ENCODE measurements at places on chromosomes 3 and 15.
A peak's percentile ranks its signal among the peaks of the same experiment; 100 is the strongest.

DNA sequence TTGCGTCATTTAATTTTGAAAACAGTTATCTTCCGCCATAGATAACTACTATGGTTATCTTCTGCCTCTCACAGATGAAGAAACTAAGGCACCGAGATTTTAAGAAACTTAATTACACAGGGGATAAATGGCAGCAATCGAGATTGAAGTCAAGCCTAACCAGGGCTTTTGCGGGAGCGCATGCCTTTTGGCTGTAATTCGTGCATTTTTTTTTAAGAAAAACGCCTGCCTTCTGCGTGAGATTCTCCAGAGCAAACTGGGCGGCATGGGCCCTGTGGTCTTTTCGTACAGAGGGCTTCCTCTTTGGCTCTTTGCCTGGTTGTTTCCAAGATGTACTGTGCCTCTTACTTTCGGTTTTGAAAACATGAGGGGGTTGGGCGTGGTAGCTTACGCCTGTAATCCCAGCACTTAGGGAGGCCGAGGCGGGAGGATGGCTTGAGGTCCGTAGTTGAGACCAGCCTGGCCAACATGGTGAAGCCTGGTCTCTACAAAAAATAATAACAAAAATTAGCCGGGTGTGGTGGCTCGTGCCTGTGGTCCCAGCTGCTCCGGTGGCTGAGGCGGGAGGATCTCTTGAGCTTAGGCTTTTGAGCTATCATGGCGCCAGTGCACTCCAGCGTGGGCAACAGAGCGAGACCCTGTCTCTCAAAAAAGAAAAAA is 1.2 kb downstream of the B2M start:
- DNase-seq = peak; percentile 54

GRCh38 chr3:69339760-69340159 is 46.1 kb downstream of the FRMD4B start:
- no peak for DNase-seq

DNA sequence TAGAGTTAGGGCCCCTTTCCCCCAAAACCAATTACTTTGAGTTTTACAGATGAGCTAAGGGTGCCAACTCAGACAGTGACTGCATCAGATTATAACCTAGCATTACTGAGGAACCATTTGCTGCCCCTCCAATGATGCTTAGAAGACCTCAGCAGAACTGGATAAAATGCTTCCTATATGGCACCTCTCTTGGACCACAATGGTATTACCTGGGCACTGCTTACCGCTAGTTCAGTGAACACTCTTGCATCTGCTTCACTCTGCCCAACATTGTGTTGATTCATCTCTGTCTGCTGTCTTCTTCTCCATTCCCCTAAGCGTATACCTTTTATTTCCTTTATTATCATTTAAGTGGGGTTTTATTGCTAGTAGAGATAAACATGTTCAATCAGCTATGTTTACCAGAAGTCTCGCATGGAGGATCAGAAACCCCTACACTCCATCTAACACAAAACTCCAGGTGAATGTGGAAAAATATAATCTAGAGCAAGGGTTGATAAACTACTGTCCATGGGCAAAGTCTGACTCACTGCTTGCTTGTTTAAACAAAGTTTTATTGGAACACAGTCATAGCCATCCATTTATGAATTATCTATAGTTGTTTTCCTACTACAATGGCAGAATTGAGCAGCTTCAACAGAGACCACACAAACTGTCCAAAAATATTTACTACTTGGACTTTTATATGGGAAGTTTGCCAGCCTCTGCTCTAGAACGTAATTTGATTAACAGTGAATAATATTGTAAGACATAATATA is 100.2 kb upstream of the PTX3 start:
- no peak for DNase-seq

GRCh38 chr15:76803049-76803571 is 102.0 kb downstream of the SCAPER start:
- DNase-seq = no peak

DNA sequence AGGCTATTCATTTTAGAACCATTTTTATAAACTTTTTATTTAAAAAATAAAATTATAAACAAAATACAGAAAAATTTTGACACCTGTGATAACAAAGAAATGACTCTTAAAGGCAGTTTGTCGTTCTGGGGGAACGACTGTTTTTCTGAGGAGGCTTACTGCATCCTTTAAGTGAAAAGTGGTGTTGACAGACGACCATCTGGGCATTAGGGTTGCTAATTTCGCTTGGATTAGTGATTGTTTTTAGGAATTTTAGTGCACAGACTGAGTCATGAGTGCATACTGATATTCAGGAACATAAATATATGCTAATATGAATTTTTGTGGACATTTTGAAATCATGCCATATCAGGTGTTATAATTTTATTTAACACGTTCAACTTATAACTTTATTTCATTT is 28.5 kb downstream of the OSTN start:
- no peak for DNase-seq

DNA sequence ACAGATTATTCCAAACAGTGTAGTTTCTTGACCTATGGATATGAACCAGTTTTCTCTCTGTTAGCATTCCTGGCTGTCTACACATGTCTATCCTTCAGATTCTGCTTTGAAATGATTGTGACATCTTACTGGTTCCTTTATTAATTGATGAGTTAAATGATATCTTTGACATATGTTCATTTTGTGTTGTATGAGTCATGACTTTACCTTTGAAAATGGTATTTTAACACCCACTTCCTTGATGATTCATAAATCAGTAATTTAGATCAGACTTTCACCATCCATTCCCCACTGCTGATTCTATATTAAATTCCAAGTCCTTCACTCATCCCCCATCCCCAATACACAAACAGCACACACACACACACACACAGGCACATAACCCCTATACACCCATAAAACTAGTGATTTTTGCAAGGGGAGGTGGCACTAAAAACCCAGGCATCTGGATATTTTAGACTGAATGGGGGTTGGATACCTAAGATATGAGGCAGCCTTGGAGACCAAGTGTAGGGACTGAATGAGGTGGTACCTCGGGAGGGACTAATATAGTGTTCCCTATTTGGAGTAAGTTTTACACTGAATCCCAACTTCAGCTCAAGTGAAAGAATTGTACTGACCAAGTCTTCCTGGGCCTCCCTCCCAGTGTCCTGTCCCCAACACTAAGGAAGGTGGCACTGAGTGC is 9.7 kb downstream of the CCK start:
- no peak for DNase-seq

DNA sequence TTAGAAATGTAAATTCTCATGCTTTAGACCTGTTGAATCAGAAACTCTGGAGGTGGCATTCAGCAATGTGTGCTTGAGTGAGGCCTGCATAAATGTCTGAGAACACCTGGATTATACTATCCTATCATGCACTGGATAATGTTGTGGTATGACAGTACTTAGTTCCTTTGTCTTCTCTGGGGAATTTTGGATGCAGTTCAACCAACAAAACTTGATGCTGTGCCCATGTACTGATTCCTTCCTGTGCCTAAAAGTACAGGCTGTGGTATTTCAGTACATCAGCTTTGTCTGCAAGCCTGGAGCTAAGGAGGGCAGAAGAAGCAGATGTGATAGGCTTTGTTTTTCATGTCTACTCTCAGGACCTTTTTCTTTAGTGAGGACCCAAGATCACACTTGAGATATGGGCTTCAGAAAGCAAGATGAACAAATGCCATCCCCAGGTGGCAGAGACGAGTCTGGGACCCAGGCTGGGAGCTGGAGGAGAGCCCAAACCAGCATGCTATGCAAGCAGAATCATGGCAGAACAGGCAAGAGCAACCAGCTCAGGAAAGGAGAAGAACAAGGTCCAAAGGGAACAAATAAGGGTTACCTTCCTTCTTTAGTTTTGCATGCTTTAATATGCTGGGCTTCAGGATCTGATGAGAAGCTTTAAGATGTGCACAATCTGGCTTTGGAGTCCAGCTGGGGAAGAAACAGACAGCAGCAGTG is 124.7 kb downstream of the MYRIP start:
- DNase-seq = no peak

DNA sequence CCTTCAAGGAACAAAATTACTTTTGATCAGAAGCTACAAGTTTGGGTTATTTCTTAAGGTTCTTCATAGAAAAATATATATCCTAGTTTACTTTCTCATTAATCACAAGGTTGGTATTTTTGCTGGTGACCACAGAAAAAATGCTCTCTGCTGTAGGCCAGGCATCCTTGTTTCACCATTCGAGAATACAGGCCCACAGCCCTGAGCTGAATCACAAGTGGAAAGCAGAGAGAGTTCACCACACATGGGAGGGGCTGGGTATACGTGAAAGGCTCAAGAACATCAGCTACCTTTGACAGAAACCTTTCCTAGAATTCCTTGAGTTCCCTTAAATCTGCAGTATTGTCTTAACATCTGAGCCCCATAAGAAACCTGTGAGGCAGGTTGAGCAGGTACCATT is 23.2 kb downstream of the CPEB1 start:
- no peak for DNase-seq

DNA sequence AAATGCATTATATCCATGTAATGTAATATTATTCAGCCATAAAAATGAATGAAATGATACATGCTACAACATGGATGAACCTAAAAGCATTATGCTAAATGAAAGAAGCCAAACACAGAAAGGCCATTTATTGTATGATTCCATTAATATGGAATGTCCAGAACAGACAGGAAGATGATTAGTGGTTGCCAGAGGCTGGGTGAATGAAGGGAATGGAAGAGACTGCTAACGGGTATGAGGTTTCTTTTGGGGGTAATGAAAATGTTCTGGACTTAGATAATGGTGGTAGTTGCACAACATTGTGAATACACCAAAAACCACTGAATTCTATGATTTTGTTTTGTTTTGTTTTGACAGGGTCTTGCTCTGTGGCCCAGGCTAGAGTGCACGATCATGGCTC is 61.6 kb upstream of the MAP4 start:
- no peak for DNase-seq

- no peak for DNase-seq
Observed at GRCh38 chr15:32981536-32981935, 213.0 kb downstream of the FMN1 start.

DNA sequence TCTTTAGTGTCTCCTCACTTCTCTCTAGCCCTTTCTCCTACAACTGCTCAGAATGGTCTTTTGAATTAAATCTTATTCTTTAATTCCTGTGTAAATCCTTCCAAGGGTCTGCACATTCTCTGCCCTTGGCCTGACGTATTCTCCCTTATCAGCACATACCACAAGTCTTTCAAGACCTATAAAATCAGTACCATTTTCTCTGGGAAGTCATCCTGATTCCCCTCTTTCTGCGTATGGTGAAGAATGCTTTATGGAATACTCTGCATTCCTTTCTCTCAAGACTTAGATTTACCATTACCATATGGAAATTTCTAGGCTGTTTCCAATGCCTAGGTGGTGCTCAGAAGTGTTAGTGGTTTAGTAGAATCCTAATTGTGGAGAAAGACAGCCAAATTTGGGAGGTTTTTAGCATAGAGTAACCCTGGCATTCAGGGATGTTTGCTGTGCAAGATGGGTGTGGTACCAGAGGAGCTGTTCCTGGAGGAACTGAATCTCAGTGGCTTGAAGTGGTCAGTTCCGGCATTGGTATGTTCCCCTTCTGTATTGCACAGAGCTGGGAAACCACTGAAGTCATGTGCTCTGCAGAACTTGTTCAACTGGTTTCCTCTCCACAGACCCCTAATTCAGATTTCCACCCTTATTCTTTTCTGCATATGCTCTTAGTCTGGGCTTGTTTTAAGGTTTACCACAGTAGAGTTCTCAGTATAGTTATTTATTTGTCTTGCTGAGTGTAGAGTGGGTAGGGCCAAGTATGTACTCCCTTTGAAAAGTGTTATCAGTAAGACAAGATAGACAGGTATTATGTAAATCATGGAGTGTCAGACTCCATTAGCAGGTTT is 24.5 kb downstream of the IQGAP1 start:
- no peak for DNase-seq

DNA sequence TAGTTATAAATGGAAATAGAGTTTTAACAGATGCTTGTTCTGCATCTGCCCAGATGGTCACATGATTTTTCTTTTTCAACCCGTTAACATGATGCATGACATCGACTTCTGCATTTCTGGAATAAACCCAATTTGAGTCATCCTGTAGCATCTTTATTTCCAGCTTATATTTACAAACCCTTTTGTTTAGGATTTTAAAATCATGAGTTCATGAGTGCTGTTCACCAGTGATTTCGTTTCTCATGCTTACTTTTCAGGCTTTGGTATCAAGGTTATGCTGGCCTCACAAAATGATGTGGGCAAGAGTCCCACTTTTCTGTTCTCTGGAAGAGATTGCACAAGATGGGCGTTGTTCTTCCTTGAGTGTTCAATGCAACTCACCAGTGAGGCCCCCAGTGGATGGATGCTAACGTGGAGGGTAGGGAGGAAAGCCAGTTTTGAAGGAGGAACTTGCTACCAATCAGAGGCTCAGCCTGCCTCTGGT is 5.2 kb downstream of the HRH1 start:
- DNase-seq = no peak

DNA sequence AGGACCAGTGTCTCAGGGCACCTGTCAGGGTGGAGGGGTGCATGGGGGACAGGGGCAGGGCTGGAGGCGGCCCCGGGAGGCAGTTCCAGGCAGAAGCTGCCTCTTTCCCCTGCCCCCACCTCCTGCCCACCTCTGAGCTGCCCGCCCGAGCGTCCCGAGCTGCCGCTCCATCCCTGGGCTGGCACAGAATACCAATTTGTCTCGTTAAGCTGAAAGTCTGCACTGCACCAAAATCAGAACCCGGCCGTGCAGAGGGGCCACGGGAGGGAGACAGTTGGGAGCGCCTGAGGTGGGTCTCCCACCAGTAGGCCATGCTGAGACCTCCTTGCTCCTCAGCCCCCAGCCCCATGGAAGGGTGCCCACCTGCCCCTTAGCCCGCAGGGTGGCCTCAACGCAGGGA is 1.3 kb upstream of the ATP2B2 start:
- no peak for DNase-seq

- DNase-seq = no peak
Observed at GRCh38 chr3:142057331-142057725, 92.0 kb downstream of the TFDP2 start.

GRCh38 chr3:122923611-122924010 is 104.0 kb downstream of the SEMA5B start:
- no peak for DNase-seq

GRCh38 chr3:114444216-114444615 is 150.4 kb downstream of the TIGIT start:
- DNase-seq = no peak

- no peak for DNase-seq
Observed at GRCh38 chr3:186386883-186387560, 25.0 kb upstream of the DGKG start.

DNA sequence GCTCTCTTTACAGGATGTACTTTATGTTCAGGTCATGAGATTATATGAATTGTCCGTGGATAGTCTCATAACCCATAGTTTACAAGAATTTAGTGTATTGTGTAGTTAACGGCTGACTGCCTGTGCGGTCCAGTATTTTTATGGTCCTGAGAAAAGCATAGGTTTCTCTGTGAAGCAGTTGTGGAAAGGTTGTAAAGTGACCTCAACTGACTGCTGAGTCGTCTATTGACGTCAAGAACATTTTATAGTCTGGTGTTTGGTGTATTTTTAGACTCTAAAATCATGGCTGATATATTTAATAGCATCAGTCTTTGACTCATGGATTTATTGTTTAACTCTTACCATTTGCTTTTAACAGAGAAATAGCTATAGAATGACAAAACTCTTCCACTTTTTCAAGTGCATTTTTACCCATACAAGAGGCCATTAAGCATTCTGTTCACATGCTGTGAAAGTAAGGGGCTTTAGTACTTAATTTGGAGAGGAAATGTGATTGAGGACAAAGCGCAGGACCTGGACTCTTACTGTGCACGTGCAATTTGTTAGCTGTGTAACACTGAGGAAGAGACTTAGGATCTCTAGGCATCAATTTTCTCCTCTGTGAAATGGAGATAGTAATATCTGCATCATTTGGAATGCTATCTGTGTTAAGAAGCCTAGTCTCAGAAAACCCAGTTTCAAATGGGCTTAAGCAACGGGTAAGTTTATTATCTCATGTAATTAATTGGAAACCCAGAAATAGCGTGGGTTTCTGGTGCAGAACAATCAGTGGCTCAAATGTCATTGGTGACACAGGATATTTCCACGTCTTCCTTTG is 240.8 kb downstream of the NFKBIZ start:
- no peak for DNase-seq

All from right lobe of liver (tissue), 6 donors.